Cerebellar cortex (tissue), 1 donor: ENCODE measurements at places on chromosomes 7 and 10.

- no peak for DNase-seq
Measured at GRCh38 chr10:24882047-24882698, 70.2 kb downstream of the PRTFDC1 start.

DNA sequence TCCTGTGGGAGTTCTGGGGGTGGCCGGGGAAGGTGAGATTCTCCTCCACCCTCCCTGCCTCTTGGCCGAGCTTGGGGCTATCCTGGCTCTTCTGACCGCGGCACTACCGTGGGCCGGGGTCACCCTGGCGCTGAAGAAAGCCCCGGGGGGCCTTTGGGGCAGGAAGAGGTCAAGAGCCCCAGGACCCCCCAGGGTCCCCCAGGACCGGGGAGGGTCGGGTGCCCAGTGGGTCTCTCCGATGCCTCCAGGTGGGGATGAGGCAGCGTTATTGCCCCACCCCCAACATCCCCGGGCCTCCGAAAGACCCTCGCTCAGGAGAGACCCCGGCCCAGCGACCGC, 439 bp upstream of the KNDC1 start:
- DNase-seq = no peak

- DNase-seq = peak; percentile 86
Measured at GRCh38 chr10:12710594-12711349, 290.7 kb downstream of the CCDC3 start.

DNA sequence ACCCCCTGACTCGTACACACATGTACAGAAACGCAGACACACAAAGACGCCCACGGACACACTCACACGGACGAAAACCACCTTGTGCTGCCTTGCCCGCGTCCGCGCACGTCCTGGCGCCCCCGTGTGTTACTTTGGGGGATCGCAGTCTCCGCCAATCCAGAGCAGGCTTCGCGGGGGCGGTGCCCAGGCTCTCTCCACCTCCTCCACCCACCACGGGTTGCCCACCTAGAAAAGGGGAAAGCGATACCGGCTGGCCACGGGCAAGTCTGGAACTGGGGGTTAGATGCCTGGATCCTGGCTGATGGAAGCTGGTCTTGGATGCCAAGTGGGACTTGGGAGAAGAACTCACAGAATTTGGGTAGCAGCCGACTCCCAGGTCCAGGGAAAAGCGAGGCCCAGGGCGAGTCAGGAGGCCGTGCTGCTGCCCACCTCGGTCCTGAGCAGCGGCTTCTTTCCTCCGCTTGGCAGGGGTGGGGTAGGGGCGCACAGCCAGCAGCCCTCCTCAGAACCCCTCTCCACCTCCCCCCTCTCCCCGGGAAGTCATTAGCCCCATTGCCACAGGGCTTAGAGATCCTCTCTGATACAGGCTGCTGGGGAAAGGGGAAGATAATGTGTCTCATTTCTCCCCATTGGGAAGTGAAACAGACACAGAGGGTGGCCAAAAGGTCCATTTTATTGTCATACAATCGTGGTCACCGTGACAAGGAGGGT, 4.6 kb upstream of the VGF start:
- DNase-seq = peak; percentile 69

DNA sequence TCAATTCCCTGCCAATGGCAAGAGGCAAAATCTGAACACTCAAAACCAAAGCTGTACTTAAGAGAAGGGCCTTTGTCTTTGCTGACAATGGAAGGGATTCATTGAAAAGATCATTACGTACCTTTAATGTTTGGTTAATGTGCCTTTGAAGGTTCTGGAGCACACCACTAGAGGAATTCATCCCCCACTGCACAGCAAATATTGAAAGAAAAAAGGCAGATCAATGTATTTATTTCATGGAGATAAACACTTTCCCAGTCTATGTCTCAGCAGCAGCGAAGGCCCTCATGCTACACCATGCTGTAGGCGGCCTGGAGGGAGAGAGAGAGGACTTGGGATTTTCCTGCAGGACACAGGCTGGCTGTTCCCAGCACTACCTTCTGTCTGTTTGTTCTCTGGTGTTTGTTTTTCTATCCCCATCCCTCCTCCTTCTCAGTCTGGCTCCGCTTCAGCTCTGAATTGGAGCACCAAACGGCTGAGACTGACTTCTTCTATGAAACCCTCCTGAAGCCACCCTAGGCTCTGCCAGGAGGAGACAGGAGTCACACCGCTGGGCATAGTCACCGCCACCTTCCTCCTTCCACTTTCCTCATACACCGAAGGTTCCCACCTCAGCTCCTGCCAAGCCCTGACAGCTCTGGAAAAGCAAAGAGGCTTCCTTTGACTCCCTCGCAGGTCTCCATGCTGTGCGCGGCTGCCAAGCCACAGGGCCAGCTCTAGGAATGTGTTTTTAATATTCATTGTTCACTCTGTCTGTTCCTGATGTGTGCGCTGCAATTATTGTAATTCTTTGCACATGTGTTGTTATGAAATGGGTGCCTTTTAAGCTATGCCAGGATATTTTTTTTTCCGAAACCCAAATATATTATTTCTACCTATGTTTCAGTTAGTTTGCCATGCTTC, 301.5 kb downstream of the FZD1 start:
- DNase-seq = peak; percentile 94

DNA sequence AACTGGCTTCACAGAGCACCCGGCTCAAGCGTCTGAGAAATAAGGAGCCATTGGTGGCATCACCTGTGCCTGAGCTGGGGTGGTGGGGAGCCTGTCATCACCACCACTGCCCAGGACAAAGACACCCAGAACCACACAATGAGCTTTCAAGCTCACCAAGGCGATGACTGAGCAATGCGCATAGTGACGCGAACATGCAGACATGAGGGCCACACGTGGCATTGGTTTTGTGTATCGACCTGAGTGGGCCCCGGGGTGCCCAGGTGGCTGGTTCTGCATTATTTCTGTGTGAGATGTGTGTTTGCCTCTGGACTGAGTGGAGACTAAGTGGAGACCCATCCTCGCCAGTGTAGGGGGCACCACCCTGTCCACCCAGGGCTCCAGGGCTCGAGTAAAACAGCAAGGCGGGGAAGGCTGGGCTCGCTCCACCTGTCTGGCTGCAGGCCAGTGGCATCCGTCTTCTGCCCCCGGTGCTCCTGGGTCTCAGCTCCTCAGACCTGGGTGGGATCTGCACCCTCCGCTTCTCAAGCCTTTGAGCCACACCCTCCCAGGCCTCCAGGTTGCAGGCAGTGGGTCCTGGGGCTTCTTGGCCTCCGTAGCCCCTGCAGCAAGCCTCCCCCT, 92.6 kb downstream of the DIP2C start:
- no peak for DNase-seq

DNA sequence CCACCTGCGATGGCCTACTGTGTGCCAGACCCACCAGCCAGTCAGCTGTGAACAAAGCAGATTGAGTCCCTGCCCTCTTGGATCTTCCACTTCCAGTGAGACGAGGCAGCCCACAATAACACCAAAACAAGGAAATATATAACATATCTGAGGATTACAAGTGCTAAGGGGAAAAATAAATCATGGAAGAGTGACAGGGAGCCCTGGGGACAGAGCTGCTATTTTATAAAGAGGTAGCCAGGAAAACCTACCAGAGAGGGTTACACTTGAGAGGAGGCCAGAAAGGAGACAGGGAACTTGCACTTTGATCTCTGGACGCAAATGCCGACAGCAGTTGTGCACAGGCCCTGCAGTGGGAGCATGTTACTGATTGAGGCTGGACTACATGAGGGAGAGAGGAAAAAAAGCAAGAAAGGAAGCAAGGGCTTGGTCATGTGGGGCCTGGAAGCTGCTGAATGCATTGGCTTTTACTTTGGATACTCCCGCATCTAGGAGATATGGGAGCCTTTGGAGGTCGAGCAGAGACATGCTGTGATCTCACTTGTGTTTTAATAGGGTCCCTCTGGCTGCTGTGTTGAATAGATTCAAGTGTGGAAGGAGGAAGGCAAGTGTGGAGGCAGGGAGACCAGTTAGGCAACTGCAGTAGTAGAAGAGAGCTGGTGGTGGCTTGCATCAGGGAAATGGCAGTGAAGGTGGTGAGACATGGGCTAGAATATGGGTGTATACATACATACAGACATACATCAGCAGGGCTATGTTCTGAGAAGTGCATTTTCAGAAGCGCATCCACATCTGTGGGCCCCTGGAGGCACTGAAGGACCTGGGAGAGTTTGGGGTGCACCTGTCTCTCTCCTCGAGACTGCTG, 26.2 kb downstream of the MINDY4 start:
- DNase-seq = no peak

- DNase-seq = no peak
Measured at GRCh38 chr7:142152076-142152475, 40.6 kb downstream of the MGAM2 start.

GRCh38 chr7:114073701-114074100, 154.9 kb upstream of the PPP1R3A start:
- DNase-seq = no peak

GRCh38 chr10:63504145-63504881, 16.9 kb upstream of the REEP3 start:
- no peak for DNase-seq

DNA sequence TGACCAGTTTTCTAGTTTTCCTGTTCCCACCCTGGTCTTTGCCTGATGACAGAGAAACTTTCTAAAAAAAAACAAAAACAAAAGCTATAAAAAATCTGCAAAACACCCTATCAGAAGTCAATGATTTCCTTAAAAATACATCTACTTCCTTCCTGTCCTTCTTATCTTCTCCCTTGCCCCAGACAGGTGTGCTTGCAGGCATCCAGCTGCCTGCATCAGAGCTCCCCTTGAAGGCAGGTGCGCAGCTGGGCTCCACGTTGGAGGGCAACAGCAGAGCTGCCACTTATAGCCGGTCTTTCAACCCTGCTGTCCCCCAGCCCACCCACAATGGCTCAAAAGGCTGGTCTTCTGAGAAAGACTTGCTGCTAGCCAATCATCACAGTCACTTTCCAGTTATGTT, 29.8 kb downstream of the UBE2D4 start:
- no peak for DNase-seq

DNA sequence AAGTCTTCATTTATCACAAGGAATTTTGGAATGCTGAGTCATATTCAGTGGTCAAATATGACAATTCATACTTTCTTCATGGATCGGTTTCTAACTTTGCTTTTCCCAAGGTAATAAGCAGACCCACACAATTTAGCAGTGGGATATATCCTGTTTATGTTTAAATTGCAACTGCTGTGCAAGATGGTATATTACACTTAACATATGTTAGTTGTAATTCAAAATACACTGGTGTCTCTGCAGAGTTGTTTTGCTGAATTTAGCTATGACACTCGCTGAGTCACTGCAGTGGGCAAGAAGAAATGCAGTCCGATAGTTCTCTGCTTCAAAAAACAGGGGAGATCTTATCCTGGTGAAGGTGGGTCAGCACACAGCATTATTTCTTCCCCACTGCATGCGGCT, 194.8 kb upstream of the PTN start:
- DNase-seq = no peak

GRCh38 chr7:133365917-133366316, 113.0 kb downstream of the EXOC4 start:
- peak; percentile 81 for DNase-seq

- peak; percentile 10 for DNase-seq
Measured at GRCh38 chr7:82669141-82669540, 225.6 kb upstream of the CACNA2D1 start.

DNA sequence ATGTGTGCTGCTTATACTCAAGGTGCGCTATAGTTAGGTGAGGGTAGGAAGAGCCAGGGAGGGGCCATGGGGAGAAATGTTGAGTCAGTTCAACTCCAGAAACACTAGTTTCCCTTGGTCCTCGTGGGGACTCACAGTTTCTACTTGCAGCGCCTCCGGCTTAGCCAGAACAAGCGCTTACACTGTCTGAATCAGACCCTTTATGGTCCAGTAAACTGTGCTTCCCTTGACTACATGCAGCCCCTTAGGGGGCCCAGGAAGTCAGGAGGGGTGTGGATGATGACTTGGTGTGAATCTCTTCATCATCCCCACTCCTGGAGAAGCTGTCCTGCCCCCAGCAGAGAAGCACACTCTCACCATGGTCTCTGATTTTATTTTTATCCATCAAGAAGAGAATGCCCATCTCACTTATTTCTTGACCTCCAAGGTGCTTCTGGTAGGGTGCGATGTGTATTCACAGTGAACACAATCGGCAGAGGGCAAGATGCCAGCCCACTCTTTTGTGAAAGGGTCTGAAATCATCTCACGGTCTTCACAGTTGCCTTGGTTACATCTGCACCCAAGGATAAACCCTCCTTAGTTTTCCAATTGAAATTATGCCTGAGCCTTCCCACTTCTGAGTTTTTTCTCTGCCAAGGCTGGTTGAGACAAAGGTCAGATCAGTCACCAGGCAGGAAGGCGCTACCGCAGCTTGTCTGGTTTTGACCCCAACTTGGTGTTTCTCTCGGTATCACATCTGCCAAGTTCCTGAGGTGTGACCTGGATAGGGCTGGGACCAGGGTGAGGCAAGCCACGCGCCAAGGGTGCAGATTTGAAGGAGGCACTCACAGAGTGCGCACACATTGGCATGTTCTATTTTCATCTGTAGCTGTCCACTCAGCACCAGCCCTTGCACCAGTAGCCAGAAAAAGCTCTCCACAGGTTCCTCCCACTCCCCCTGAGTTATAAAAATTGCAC, 62.7 kb upstream of the LRRC4 start:
- DNase-seq = no peak

GRCh38 chr10:3955493-3955892, 170.5 kb upstream of the KLF6 start:
- no peak for DNase-seq

GRCh38 chr7:108030516-108030915, 27.6 kb upstream of the LAMB1 start:
- no peak for DNase-seq

GRCh38 chr10:125000366-125001312, 58.7 kb downstream of the ZRANB1 start:
- peak; percentile 58 for DNase-seq

GRCh38 chr7:89232-90019, 102.9 kb upstream of the FAM20C start:
- no peak for DNase-seq

DNA sequence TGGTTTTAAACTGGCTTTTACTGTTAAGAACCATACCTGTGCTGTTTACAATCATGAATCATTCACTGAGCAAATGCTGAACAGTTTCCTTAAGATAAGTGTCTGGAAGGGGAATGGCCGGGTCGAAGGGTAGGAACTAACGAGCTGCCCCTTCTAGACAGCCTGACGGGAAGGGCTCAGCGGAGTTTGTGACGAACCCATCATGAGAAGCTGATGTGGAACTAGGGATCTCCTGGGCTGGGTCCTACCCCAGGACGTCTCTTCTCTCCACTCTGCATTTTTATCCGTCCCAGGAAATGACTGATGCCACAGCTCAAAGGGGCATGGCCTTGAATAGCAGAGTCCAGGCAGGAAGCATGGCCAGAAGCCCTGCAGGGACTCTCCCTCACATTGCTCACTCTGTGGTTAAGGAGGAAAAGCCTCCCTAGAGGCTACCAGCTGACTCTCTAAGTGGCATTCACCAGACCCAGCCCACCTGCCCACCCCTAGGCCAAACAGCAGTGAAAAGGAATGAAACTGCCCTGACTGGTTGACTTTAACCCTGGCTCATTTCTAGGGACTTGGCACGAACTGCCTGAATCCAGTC, 112.0 kb downstream of the PFKFB3 start:
- DNase-seq = no peak

DNA sequence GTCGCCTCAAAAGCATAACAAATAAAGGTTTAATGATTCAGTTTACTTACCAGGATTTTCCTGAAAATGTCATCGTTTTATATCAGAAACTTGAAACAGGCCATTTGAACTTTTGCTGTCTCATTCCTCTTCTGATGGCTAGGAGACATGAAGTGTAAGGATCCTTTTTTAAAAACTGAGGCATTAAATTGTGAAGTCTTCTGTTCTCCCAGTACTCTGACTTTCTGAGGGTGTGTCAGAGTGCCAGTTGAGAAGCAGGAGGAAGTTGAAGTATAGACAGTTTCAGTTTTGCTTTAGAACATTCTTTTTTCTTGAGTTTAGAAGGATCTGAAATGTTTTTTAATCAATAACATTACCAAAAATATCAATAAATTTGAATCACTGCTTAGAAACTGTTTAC, at the start of gene SAMD9L:
Gene SAMD9L, minus strand, starts transcription at position 242 of the 400 bp plus-strand sequence. CDS start 12,414 bp downstream, outside the sequence.
- no peak for DNase-seq

- no peak for DNase-seq
Measured at GRCh38 chr7:106756884-106757283, 95.9 kb upstream of the CCDC71L start.
